ENCODE measurements at places on chromosomes 2 and 18.

DNA sequence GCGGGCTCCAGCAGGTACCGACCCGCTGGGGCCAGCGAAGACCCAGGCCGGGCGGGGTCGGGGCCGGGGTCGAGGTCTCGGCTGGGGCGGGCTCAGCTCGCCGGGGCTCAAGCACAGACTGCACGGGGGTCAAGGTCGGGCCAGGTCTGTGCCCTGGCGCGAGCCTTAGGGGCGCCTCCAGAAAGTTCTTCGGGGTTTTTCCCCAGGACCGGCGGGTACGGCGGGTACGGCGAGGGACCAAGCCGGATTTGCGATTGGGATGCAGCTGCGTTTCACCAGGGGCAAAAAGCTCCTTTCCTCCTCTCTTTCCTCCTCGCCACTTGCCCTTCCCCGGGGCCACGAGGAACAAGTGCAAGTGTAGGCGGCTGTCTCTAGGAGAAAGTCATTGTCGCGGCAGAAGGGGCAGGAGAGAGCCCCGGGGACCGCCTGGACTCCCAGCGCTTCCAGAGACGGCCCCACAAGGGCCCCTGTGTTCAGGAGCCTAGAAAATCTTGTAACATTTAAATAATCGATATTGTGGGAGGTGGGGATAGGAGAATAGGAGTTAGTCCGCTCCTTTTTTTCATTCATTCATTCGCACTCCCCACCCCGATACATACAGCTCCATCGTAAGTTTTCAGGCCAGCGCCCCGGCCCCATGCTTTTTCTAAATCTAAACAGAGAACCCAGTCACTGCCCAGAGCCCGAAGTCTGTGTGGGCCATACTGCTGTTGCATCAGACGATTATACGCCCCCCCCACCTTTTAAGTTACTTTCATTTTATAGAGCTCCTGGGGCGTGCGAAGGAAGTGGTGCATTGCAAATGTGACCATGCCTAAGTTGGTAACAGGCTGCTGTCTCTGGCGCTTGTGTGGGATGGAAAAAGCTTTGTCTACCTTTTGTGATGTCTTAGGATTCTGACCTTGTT, 679 bp downstream of the PMAIP1 start:
- peak; percentile 93 for DNase-seq

DNA sequence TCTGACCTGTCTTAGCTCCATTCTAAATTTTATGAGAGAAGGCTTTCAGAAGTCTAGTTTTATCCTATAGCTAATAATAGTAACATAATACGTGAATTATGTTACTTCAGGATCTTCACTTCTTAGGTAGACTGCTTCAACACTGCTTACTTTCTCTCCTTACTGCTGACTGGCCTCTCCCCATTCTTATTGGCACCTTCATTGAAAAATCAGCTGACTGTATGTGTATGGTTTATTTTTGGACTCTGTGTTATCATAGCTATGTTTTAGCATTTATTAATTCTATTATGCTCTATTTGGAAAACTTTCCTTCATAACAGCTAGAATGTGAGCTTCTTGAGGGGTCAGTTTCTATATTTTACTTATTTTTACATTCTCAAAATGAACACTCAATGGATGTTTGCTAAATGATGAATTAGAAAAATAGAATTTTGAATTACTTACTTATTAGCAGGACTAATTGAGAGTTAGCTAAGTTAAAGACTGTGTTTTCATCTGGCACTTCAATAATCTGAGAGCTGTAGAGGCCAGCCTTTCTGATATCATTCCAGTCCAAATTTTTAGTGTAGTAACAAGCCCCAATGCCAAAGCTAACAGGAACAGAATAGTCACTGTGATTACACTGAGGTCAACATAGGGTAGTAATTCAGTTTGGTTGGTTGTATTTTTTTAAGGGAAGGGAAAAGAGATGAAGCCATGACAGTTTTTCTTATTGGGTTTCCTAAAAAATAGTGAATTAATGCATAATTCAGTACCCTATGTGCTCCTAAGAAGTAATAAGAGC, 92.3 kb downstream of the TTC27 start:
- no peak for DNase-seq

GRCh38 chr2:75333646-75334045, 134.3 kb upstream of the TACR1 start:
- no peak for DNase-seq

- peak; percentile 44 for DNase-seq
Measured at GRCh38 chr2:172673056-172673683, 62.5 kb upstream of the RAPGEF4 start.

DNA sequence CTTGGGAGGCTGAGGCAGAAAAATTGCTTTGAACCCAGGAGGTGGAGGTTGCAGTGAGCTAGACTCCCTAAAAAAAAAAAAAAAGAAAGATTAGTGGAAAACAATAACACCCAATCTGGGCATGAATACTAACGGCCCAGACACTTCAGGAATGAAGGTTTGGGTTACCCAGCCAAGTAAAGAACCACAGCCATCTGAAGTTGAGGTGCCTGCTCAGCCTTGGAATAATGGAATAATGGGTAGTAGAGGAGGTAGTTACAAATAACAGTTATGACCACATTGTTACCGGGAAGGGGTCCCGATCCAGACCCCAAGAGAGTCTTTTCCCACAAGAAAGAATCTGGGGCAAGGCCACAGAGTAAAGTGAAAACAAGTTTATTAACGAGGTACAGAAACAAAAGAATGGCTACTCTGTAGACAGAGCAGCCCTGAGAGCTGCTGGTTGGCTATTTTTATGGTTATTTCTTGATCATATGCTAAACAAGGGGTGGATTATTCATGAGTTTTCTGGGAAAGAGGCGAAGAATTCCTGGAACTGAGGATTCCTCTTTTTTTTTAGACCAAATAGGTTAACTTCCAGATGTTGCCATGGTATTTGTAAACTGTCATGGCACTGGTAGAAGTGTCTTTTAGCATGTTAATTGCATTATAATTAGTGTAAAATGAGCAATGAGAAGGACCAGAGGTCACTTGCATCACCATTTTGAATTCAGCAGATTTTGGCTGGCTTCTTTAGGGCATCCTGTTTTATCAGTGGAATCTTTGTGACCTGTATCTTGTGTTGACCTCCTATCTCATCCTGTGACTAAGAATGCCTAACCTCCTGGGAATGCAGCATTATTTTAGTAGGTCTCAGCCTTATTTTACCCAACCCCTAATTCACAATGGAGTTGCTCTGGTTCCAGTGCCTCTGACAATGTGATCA, 96.2 kb upstream of the HAAO start:
- DNase-seq: no peak

- peak; percentile 14 for DNase-seq
Measured at GRCh38 chr18:45755934-45756333, 32.0 kb downstream of the SLC14A1 start.

- no peak for DNase-seq
Measured at GRCh38 chr18:36287653-36288052, 9.9 kb upstream of the FHOD3 start.

GRCh38 chr2:32007121-32007391, 3.8 kb downstream of the MEMO1 start:
- DNase-seq: no peak

DNA sequence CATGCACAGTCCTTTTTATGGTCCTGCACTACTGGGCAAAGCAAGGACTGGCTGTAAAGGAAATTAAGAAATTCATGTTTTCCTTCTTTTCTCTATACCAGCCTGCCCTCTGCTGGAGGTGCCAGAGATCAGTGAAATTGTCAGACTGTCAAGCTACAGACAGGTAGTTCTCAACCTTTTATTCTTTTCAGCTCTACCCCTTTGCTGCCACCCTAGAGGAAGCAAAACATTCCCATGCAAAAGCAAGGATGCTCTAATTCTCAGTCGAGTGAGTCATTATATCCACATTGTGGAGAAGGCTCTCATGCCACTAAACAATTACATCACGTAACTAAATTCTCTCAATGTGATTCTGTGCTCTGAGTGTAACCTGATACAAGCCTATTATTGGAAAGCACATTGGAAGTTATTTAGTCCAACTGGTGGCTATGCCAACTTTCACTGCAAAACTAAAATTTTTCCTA, 25.0 kb upstream of the RAPGEF4 start:
- peak; percentile 70 for DNase-seq

GRCh38 chr2:187545238-187545751, 8.9 kb downstream of the TFPI start:
- no peak for DNase-seq

DNA sequence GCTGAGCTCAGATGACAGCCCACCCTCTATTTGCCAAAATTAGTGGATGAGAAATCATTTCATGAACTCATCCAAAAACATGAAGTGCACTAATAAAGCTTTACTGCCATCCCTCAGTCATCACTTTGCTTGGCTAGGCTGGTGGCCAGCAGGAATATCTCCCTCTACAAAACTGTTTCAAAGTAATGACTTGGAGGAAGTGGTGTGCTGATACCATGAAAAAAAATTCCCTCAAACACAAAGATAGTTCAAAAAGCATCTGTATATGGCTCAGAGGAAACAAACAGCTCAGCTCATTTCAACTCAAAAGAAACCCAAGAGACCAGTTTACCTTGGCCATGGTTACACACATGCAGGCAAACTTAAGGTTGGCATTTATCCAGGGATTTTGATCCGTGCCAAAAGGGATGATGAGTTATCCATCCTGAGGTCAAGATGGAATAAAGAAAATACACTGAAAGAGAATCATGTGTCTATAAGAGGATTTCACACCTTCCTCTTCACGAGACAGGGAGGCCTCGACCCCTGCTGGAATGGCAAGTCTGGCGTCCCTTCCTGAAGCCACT, 18.4 kb upstream of the WIPF1 start:
- DNase-seq: peak; percentile 65

- no peak for DNase-seq
Measured at GRCh38 chr18:37393221-37393827, 172.3 kb downstream of the CELF4 start.

DNA sequence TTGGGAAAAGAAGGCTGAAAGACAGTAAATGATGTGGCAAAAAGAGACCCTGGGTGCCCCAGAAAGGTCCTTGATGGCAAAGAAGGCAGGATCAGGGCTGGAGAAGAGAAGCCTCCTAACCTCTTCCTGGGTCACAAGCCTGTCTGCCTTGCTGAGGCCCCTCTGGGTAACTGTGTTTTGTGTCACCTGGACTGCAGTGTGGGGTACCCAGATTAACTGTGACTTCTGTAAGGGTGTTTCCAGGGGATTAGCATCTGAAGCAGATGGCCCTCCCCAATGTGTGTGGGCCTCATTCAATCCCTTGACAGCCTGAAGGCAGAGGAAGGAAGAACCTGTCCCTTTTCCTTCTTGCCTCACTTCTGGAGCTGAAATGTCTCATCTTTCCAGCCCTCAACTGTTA, 35.6 kb upstream of the APCDD1 start:
- no peak for DNase-seq

- no peak for DNase-seq
Measured at GRCh38 chr2:97733341-97734035, 20.1 kb downstream of the ZAP70 start.

DNA sequence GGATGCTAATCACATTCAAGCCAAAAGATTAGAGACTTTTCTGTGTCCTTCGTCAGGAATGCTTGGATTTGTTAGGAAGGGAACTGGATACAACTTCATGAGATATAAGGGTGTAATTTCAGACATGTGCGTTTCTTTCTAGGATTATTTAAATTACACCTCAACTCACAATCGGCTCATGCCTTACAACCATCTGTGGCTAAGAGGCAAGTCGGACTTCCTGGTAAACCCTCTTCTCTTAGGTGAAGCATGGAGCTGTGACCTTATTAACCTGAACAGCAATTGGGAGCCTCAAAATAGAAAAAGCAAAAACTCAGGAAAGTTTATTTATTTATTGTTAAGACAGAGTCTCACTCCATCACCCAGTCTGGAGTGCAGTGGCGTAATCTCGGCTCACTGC, 61.8 kb downstream of the SEMA4F start:
- DNase-seq: no peak

GRCh38 chr2:203534621-203535077, 452 bp downstream of the RAPH1 start:
- DNase-seq: peak; percentile 22

- no peak for DNase-seq
Measured at GRCh38 chr18:46676182-46676835, 19.3 kb upstream of the LOXHD1 start.

DNA sequence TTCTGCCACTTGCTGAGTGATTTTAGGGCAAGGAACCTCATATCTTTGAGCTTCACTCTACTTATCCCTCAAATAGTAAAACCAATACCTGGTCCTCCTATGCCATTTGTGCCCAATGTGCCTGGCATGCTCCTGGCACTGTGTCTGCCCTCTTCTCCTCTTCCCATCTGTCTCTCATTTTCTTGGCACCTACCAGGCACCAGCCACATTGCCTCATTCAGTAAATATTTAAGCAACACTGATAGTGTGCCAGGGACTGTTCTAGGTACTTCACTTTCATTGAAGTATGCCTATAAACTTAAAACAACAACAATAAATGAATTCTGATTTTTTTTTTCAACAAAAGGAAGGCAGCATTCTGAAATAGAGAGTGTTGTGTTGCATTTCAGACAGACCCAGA, 15.1 kb upstream of the BOD1L2 start:
- DNase-seq: no peak

GRCh38 chr2:128773641-128774319, 455.1 kb upstream of the HS6ST1 start:
- no peak for DNase-seq

DNA sequence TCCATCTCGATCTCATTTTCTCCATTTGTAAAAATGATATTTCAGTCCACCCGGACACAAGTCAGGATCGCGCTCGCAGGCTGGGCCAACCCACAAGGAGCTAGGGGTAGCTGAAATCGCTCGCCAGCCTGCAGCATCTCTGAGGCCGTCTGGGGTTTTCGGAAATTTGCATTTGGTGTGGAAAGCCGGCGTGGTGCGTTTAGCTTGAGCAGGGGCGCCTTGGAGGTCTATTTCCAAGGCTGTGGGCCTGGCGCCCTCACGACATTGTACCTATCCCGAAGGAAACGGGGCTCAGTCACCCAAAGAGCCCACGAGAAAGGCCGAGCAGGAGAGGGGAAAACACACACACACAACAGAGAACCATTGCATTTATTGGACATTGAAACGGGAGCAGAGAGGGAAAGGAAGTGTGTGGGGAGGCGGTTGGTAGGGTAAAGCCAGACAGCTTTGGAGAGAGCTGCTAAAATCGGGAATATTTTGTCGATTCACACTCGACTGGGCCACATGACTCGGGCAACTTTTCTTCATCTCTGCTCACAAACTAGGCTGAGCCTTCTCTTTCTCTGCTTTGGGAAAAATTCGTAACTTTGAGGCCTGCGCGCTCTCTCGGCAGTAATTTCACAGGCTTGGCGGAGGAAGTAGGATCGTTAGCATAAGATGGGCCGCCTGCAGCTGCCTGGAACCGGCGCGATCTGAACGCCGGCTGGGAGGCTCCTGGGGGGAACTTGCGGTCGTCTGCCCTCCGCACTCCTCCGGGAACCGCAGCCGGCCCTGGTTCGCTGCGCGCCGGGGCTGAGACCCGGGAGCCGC, 1.1 kb upstream of the HOXD8 start:
- no peak for DNase-seq

DNA sequence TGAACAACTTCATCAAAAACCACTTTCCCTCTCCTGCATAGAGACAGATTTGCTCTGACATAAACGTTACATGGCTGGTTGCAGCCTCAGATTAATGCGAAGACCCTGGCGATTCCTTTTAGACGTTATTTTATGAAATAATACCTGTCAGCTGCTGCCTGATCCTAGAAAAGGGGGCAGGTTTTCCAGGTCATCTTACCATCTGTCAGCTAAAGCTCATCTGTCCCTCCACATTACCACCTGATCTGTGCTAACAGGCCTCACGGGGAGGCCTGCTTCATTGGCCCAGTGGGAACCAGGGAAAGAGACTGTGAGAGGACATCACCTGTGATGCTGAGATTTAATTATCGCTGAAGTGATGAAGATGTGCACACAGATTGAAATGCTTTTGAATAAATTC, 261.0 kb downstream of the ARHGAP15 start:
- no peak for DNase-seq

Data from OCI-M1 (cell line).